Stimulated activated CD8-positive, alpha-beta memory T cell treated with anti-CD3 and anti-CD28 coated beads, Interleukin-2, amount 100 ng/mL, for 1 hour (primary cell): ENCODE measurements at places on chromosomes 7 and 10.

DNA sequence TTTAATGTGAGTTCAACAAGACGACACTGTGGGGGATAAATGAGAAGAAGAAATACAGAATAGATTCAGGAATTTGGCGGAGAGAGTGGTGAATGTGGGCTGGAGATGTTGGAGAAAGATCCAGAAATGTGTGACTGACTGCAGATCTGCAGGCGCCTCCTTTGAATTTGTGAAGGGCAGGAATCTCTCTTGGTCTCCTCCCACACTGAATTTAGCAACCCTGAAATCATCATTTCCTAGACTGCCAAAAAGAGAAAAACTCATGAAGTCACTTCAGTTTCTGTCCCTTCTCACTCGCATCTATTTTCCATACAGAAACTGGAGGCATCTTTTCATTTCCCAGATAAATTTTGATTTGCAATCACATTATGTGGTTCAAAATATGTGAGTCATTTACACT is 128.7 kb downstream of the GNAI1 start:
- no peak for DNase-seq

DNA sequence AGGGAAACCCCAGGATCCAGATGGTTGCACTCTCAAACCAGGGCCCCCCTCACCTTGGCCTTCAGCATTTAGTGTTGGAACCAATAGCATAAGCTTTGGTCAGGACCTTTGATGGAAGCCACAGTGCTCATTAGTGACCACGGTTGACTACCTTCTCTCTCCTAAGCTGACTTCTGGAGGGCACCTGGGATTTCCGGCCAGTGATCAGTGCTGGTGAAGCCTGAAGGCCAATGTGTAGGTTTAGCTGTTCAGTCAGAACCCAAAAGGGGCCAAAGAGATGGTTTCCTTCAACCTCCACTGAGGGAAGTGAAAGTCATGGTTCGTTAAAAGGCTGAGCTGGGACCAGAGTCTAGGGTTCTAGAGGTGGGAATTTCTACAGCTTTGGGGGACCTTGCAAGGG is 46.4 kb downstream of the TCF7L2 start:
- no peak for DNase-seq

- no peak for DNase-seq
These were observed 197.0 kb upstream of the AGK start for GRCh38 chr7:141354251-141354650.

DNA sequence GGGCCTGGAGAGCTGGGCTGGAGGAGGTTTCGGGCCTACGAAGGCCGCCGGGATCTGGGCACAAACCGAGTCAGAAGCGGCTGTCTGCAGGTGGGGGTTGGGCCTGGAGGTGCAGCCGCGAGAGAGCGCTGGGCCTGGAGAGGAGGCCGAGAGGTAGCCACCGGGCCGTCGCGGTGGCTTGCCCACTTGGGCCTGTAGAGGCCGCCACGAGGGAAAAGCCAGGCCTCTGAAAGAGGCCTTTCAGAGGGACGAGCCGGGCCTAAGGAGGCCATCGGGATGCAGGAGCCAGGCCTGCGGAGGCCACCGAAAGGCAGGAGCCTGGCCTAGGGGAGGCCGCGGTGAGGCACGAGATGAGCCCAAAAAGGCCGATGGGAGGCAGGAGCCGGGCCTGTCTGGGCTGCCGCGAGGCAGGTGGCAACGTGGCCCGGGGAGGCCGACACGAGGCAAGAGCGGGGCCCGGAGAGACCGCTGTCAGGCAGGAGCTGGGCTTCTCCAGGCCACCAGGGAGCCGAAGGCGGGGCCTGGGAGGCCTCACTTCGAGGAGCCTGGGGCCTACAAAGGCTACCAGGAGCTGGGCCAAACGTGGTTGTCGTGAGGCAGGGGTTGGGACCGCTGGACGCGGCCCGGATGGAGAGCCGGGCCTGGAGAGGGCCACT is 25.6 kb downstream of the MDH2 start:
- DNase-seq: no peak

DNA sequence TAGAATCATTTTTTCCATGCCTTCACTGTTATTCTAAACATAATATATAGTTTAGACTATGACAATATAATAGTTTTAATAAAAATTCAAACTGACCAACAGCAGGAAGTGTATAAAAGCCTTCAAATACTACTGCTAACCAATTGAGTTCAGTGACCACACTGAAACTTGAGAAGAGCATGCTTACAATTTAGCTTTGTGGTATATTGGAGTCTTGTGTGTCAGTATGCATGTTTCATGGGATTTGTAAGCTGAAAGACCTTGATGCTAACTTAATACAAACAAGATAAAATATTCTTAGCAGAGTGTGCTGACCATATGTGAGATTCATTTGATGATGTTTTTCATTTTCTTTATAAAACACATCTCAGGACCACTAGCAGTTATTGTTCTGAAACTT is 395.5 kb downstream of the SUGCT start:
- no peak for DNase-seq

GRCh38 chr10:126734967-126735366 is 64.5 kb upstream of the C10orf90 start:
- DNase-seq: no peak
